Cardiac muscle cell (in vitro differentiated cells and primary cell): ENCODE measurements at places on chromosomes 3 and 15. TPM values are rescaled to one million over a fixed set of nuclear protein-coding genes. Genes with fewer than 3 reads are reported as not detected.
A peak's percentile ranks its signal among the peaks of the same experiment; 100 is the strongest.

DNA sequence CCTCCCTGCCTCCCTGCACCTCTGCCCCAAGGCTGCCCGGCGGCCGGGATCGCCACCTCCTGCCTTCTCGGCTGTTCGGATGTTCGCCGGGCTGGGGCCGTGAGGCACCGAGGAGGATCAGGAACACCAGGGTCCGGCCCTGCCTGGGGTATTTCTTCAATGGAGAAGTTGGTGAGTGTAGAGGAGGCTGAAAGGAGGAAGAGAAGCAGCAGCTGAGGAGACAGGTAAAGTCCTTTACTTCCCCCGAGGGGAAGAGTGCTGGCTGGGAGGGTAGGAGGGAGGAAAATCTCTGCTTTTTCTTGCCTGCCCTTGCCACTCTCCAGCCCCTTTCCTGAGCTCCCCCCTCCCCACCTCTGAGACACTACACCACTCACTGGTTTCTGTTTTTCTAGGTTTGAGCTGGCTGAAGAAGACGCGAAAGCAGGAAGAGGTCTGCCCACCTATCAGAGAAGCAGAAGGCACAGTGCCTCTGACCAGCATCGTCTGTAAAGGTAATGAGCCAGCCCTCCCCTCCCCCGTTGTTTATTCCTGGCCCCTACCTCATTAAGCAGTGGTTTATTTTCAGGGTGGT, 519 bp downstream of the ASB7 start:
- DNase-seq = peak; percentile 3

DNA sequence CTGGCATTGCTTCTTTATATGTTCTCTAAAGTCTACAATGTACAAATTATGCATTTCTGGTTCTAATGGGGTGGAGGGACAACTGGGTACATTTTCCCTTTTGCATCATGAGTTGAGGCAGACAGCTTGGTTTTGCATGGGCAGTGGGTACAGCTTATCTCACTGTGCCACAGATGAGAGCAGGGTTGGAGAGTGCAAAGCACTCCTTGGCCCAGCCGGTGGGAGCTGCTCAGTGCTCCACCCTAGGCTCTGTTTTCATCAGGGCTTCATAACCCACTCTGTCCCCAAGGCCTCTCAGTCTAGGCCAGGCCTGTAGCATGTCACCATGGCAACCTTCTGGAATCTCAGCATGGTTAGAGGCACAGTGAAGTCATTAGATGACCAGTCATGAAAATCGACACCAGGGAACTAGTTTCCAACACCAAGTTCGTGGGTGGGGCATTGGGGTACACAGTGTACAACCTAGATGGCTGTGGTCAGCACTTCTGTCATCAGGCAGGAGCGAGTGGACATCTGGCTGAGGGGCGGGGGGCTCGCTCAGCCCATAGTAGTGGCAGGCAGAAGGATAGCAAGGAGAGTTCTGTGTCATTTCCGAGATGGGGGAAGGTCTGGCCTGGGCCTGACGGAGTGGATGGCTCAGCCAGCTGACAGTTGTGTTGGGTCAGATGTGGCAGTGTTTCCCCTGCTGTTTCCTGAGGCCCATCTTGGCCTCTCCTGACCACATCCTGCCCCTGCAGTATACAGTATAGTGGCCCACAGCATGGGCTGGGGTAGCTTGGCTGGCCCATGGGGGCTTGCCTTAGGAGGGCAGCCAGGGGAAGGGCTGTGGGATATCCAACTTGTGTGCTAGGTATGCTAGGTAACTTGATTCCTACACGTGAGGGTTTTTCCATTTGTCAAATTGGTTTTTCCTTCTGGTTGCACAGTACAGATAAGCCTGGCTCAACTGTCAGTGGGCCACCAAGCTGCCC, 75.7 kb upstream of the PRR23C start:
- DNase-seq = peak; percentile 77

- DNase-seq = no peak
Observed at GRCh38 chr3:188037965-188038581, 115.9 kb upstream of the LPP start.

GRCh38 chr3:150147776-150148175, 177.1 kb upstream of the PFN2 start:
- DNase-seq = peak; percentile 58

- no peak for DNase-seq
Observed at GRCh38 chr3:123469323-123469995, 20.6 kb upstream of the ADCY5 start.

GRCh38 chr15:33064878-33065277, 129.6 kb downstream of the FMN1 start:
- DNase-seq = peak; percentile 16

DNA sequence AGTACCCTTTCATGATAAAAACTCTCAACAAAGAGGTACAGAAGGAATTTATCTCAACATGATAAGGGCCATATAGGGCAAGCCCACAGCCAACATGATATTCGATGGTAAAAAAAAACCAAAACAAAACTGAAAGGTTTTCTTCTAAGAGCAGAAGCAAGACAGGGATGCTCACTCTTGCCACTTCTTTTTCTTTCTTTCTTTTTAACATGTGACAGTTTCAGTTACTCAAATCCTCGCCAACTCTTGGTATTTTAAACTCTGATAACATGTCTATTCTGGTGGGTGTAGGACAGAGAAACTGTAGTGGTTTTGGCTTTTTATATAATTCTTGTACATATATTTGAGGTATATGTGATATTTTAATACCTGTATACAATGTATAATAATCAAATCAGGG, 74.0 kb upstream of the NMNAT3 start:
- DNase-seq = no peak

GRCh38 chr3:47261301-47261700, 21.3 kb downstream of the KIF9 start:
- DNase-seq = no peak

DNA sequence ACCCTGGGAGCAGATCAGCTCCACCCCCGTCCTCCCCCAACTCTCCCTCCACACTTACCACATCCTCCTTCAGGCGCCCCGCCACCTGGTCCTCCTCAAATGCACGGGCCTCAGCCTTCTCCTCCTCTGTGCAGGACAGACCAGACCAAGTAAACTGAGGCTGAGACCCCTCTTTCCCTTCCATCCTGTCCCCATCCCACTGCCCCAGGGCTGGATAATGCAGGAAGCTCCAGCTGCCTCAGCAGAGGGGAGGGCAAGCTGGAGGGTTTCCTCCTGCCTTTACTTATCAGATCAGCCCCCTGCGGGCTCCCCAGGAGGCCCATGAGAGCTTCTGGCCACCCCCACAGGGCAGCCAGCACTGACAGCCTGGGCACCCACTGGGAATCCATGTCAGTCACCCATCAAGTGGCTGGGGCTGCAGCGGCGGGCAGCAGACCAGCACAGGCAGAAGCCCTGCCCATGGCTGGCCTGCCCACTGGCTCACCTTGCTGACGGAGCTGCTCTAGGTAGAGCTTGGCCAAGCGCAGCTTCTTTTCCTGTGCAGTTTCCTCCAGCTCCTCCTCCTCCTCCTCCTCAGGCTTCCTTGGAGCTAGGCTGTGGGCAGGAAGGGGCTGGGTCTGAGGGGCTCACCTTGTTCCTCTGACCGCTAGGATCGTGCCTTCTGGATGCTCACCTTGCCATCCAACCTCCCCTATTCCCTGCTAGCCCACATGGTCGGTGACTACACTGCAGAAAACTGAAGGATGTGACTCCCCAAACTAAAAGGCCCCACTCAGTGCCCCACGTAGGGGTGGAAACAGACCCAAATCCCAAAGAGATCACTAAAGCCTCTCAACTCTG, 3.9 kb downstream of the RRP9 start:
- DNase-seq = no peak

GRCh38 chr15:63388511-63388910, 6.9 kb upstream of the CA12 start:
- DNase-seq = no peak

DNA sequence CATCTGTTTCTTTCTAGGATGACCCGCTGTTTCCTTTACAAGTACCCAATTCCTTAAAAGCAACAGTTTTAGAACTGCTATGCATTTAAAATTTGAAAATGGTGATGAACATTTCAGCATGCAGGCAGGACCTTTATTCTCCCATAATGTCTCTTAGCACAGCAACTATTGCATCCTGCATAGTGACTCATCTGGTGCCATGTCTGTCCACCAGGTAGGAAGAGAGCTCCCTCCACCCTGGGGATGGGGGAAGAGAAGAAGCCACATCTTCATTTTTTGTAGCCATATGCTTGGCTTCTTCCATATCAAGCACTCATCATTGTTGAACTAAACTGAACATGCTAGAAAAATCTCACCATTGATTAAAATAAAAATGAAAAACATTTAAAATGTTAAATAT, 9.9 kb downstream of the GPR15 start:
- no peak for DNase-seq

- DNase-seq = no peak
Observed at GRCh38 chr3:49916686-49917085, 12.9 kb downstream of the MON1A start.

DNA sequence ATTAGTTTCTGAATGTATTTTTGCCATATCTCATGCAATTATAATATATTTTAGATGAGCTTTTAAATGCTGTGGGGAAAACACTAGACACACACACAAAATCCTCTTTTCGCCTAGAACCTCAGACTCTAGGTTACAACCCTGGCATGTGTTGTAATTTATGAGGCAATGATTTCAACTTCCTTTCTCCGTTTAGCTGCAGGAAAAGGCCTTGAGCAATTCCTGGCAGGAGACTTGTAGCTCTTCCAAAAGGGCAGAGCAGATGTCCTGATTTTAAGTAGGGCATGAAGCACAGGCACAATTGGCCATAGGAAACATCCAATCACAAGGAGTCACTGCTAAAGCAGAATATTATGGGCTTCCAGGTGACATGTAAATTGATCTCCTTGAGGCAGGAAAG, 82.0 kb downstream of the GPR156 start:
- no peak for DNase-seq

- DNase-seq = peak; percentile 7
Observed at GRCh38 chr15:24957691-24958090, 2.9 kb downstream of the SNRPN start.

GRCh38 chr3:72288955-72289691, 504.2 kb upstream of the PROK2 start:
- DNase-seq = peak; percentile 52

The ITIH3 gene
- total RNA-seq = 0.06 TPM in 1 of 2 replicates, not detected in the other

The KLHDC8B gene
- 158 and 173 TPM in 2 replicates for total RNA-seq

The GOLGA6B gene
- 0.80 TPM in 1 of 2 replicates, not detected in the other for total RNA-seq

The EPHA6 gene
- total RNA-seq = 0.15 and 0.46 TPM in 2 replicates

The CSPG4 gene
- total RNA-seq = 17.2 and 30.6 TPM in 2 replicates

The CIB2 gene
- 62.7 and 63.4 TPM in 2 replicates for total RNA-seq

The FANCI gene
- 11.3 and 22.8 TPM in 2 replicates for total RNA-seq

The SNTN gene
- 0.24 TPM in 1 of 2 replicates, not detected in the other for total RNA-seq

The DPPA2 gene
- total RNA-seq = not detected in 2 replicates

The ZBTB20 gene
- 16.8 and 37.3 TPM in 2 replicates for total RNA-seq

The CACNA2D2 gene
- total RNA-seq = 6.8 and 8.7 TPM in 2 replicates

The FAM174B gene
- total RNA-seq = 9.3 and 16.3 TPM in 2 replicates
